GM12878 (cell line): ENCODE measurements at places on chromosomes 16 and 17. TPM values are rescaled to one million over a fixed set of nuclear protein-coding genes. Genes with fewer than 3 reads are reported as not detected.

DNA sequence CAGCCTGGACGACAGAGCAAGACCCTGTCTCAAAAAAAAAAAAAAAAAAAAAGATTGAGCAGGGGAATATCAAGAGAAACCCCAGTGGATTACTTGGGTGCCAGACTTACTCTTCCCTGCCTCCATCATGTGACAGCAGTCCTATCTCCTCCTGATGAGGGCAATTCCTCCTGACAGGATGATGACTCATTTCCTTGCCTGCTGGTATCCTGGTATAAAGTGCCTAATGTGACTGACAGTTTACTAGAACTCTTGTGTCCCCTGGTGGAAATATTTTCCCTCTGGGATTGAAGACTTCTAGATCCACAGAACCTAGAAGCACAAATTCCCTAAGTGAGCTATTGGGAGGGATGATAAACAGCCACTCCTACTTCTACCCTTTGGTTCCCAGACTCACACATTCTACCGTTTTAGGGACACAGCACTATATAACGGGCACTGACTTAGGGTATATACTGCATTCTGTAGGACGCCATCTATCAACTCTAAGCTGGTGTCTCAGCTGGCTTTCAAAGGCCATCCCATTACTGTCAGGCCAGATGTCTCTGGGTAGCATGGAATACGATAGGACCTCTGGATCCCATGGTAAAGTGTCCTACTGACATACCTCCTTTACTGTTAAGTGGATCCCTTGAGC, 114.6 kb upstream of the MED13 start:
- no peak for DNase-seq

Gene PRR15L
- polyA plus RNA-seq, result 0.11 TPM in 1 of 2 replicates, not detected in the other

Gene EXOC3L1
- 0.42 TPM in 1 of 2 replicates, not detected in the other for polyA plus RNA-seq

Gene EFCAB5
- 1.7 and 2.0 TPM in 2 replicates for polyA plus RNA-seq

DNA sequence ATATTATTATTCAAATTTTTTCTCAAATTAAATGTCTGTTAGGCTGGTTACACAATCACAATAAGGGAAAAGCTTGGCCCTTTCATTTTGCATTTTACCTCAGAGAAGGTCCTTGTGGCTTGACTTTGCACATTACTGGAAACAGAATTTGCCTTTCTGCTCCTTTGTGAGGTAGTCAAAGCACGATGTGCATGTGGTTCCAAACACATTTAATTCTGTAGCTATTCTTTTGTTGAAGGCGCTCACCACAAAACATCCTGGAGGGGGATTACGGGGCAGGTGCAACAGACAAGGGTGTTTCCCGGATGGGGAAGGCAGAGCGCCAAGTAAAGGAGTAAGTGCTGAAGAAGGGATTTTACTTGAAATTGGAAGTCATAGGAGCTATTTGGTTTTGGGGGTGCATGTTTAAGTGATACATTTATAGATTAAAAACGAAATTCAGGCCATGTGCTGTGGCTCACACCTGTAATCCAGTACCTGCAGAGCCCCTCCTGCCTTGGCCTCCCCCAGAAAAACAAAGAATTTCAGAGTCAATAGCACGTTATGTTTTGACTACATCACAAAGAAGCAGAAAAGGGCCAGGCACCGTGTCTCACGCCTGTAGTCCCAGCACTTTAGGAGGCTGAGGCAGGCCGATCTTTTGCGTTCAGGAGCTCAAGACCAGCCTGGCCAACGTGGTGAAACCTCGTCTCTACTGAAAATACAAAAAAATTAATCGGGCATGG, 31.2 kb upstream of the TENT4B start:
- peak; percentile 72 for DNase-seq

GRCh38 chr17:73639932-73640331, 4.3 kb downstream of the SDK2 start:
- no peak for DNase-seq

Gene HBA2
- 0.48 and 0.96 TPM in 2 replicates for polyA plus RNA-seq

Gene PYDC1
- polyA plus RNA-seq, result not detected in 2 replicates

DNA sequence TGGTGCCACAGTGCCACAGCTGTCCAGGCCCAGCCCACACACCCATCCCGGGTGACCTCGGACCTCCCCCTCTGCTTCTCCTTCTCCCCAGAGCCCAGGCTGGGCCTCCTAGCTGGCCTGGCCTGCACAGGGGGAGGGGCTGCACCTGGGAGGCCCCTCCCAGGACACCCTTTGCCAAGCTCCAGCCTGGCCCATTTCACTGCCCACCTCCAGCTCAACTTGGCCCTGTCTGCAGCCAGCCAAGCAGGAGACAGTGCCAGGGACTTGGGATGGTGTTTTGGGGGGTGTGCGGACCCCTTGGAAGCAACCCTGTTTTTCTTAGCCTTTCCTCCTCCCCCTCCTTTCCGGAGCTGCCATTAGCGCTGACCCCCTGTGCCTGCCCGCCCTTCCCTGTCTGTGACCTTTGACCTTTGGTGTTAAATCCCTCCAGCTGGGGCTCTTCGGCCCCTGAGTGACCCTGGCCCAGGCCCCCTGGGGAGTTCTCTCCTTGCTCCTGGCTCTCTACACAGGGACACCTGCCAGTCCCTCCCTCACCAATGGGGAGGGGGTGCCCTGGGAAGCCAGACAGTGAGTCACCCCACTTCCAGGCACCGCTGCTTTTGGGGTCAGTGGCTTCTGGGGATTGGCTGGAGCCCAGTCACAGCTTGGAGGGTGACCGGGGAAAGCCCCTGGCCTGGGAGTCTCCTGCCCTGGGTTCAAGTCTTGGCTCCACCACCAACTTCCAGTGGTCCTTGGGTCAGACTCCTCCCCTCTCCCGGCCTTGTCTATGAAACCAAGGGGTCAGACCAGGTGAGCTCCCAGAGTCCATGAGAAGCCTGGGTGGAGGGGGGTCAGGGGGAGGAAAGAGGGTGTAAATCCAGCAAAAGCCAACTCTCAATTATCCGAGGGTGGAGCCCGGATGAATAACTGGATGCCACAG, 1.9 kb downstream of the GLIS2 start:
- DNase-seq, result no peak

DNA sequence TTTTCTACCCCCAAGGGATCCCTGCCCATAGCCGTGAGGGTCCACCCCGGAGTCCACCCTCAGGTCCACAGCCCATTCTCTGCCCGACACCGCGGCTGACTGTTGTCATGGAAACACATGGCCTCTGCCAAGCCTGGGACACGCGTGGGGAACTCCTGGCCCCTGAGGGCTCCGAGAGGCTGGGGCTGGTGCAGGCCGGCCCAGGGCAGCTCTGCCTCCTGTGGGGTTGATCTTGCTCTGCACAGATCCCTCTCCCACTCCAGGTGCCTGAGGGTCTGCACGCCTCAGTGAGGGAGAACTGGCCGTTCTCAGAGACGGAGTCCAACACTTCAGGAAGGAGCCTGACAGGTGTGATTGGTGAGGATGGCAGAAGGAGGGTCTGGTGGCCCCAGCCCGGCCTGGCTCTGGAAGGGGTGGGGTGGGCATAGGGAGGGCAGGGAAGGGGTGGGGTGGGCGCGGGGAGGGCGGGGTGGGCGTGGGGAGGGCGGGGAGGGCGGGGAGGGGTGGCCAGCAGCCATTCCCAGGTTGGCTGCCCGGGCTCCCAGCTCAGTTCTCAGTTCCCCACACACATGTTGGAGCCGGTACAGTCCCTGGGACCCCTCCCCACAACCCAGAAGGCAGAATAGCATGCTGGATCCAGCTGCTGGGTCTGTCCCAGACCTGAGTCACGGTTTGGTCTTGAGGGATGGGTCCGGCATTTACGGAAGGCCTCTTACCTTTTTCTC, 6.4 kb downstream of the MRPL28 start:
- DNase-seq, result no peak

Gene DNAJA2
- polyA plus RNA-seq, result 96.4 and 106 TPM in 2 replicates

- DNase-seq, result no peak
These were observed 79.2 kb downstream of the SLC39A11 start for GRCh38 chr17:73013301-73013700.

- no peak for DNase-seq
These were observed 129.4 kb upstream of the SEC14L1 start for GRCh38 chr17:77011173-77012011.

Gene ABCA9
- 0.01 and 0.15 TPM in 2 replicates for polyA plus RNA-seq

- no peak for DNase-seq
These were observed 11.0 kb upstream of the DPEP1 start for GRCh38 chr16:89602273-89602951.

Gene CDRT15
- polyA plus RNA-seq, result 0.29 TPM in 1 of 2 replicates, not detected in the other
